ENCODE measurements at places on chromosomes 7 and 10. TPM values are rescaled to one million over a fixed set of nuclear protein-coding genes. Genes with fewer than 3 reads are reported as not detected.

DNA sequence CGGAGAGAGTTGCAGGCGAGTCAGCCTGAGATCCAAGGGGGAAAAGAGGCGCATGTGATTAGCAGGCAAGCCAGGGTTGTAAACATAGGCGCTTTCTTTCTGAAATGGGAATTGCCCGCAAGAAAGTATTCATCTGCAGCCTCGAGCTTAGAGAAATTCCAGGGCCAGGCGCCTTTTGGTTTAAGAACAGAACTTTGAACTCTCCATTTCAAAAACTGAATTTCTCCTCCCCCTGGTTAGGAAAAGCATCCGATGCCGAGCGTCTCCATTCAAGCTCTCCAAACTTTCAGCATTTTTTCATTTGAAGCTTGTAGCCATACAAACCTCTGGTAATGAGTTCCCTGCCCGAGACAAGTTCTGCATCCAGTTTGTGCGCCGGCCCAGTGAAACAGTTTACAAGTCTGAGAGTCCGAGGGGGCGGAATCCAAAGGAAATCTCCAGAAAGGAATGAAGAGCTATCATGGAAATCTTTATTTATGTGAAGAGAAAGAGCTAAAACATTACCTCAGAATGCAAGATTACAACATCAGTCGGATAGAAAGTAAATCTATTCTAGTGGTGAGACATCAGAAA lies 69.9 kb downstream of the FAM204A start:
- no peak overlapping the region for H3K4me3 ChIP-seq
- no peaks in the 10 kb centered on the region for H3K36me3 ChIP-seq
- H3K27me3 ChIP-seq: no peaks in the 10 kb centered on the region
- no peak overlapping the region for H3K27ac ChIP-seq

GRCh38 chr10:103679096-103679790 lies 176.1 kb downstream of the SH3PXD2A start:
- peak overlapping the region; percentile 58 for H3K27ac ChIP-seq
- H3K4me1 ChIP-seq: peaks cover 24% of the 10 kb centered on the region
- no peak overlapping the region for H3K4me3 ChIP-seq
- H3K36me3 ChIP-seq: no peaks in the 10 kb centered on the region
- DNase-seq: no peak

DNA sequence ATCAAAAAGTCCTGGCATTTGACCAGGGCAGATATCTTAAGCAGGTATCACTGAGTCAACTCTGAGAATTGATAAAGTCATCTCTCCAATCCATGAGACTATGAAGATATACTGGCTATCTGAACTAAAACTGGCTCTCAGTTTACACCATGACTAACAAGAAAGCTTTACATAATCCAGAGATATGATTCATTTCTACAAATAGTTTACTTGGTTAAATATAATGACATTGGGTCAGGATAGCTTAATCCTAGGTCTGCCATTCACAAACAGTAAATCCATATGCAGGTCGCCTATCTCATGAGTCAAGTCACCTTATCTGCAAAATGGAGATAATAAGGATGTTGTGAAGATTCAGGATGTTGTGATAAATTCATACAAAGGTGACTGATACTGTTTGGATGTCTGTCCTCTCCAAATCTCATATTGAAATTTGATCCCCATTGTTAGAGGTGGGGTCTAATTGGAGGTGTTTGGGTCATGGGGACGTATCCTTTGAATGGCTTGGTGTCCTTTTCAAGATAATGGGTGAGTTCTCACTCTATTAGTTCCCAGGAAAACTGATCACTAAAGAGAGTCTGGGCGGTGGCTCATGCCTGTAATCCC lies 117.4 kb downstream of the JMJD1C start:
- H3K27ac ChIP-seq: no peak overlapping the region
- H3K4me3 ChIP-seq: no peak overlapping the region
- no peak for DNase-seq
- H3K4me1 ChIP-seq: no peaks in the 10 kb centered on the region

Gene VAX1
- total RNA-seq: not detected

All from upper lobe of left lung (tissue), 6 donors.